ENCODE measurements at places on chromosomes 12 and 14.

DNA sequence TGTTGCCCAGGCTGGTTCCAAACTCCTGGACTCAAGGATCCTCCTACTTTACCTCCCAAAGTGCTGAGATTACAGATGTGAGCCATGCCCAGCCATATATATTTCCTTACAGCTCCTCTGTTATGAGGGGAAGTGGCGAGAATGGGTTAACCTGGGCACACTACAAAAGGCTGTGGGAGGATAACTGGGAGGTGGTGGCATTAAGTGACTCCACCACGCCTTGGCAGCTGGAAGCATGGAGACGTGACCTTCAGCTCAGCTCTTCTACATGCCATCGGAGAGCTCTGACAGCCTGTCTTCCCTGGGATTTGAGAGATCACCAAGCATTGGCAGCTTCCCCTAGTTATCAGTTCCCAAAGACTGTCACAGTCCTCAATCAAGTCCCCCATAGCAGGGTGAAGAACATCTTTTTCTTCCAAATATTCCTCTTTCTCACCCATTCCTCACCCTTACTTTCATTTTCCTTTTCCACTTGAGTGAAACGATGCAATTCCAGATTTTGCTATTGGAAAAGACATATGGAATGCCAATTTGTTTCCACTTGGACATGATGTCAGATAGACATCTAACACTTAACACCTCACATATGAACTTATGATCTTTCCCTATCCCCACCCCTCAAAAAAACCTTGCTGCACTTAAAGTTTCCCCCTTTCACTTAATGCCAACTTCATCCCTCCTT is 48.5 kb downstream of the PHLDA1 start:
- DNase-seq = no peak

GRCh38 chr14:59377491-59377890 is 87.7 kb downstream of the GPR135 start:
- no peak for DNase-seq

- DNase-seq = no peak
Observed at GRCh38 chr14:24207104-24207551, 1.6 kb downstream of the TSSK4 start.

- DNase-seq = no peak
Observed at GRCh38 chr12:52689936-52690335, 9.7 kb upstream of the KRT1 start.

GRCh38 chr12:88419794-88420193 is 160.5 kb downstream of the KITLG start:
- DNase-seq = no peak

GRCh38 chr12:27291862-27292261 is 40.8 kb upstream of the BMAL2 start:
- no peak for DNase-seq

- DNase-seq = no peak
Observed at GRCh38 chr14:43204816-43205215, 1302.3 kb downstream of the FSCB start.

GRCh38 chr14:68926236-68926635 is 52.9 kb downstream of the ACTN1 start:
- DNase-seq = no peak

DNA sequence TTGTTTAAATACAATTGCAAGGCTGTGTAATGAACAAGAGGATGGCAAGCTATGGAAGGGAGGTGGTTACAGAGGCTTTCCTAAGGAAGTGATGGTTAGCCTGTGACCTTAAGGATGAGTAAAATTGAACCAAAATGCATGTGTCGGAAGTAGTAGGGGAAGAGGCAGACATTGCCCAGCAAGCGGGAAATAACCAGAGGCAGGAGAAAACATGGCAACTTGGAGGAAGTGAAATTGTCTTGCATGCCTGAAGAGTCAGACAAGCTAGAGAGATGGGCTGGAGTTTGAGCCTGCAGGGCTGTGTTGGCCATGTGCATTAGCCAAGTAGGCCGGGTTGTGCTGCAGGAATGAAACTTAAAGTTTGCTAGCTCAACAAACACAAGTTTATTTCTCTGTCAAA is 96.2 kb downstream of the BTG1 start:
- no peak for DNase-seq

DNA sequence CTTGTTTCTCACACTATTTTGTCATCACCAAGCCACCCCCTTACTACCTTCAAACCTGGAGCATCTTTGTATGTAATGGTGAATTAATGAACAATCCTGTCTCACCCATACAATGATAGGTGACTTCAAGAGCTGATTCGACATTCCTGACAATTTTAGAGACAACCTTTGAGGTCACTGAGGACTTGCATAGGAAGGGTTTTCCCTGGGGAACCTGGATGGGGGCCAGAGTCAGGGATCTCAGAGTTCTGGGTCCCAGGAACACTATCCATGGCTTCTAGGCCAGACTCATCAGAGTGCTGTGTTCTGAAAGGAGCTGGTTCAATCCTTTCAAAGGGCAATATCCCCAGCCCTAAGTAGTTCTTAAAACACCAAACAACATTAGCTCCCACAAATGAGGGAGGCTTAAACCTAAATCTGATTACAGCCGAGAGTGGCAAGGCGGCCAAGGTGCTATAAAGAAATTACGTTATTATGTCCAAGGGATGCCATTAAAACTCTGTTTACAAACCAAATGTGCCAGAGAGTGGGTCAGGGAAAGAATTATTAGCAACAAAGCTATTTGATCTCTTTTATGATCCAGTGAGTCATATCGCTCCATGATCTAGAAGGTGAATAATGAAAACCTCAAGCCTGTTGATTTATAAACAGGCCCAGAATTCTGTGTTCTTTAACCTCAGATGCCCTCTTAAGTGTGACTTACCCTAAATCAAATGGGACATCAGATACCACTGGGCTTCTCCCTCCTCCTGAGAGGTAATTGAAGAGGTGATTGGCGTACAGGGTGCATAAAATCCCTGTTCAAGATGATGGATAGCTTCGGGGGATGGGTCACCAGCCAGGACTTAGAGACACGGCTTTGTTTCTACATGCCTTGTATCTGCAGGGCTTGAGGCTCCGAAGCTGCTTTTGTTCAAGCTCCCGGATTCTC is 230.2 kb upstream of the TBX3 start:
- no peak for DNase-seq

DNA sequence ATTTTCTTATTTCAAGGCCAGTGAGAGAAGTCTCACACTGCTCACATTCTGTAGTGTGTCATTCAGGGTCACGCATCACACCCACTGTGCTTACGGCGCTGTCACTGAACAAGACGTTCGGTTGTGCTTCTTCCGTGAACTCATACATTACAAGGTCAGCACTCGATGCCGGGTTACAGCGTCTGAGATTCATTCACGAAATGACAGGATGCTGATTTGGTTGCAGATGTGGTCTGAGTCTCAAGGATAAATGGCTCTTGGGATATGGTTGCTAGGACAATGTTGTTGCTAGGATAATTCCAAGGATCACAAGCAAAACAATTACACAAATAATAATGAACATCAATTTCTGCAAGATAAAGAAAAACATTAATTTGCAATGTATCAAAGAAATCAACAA is 47.4 kb downstream of the STX2 start:
- DNase-seq = no peak

- DNase-seq = no peak
Observed at GRCh38 chr12:40055228-40055579, 50.7 kb downstream of the SLC2A13 start.

DNA sequence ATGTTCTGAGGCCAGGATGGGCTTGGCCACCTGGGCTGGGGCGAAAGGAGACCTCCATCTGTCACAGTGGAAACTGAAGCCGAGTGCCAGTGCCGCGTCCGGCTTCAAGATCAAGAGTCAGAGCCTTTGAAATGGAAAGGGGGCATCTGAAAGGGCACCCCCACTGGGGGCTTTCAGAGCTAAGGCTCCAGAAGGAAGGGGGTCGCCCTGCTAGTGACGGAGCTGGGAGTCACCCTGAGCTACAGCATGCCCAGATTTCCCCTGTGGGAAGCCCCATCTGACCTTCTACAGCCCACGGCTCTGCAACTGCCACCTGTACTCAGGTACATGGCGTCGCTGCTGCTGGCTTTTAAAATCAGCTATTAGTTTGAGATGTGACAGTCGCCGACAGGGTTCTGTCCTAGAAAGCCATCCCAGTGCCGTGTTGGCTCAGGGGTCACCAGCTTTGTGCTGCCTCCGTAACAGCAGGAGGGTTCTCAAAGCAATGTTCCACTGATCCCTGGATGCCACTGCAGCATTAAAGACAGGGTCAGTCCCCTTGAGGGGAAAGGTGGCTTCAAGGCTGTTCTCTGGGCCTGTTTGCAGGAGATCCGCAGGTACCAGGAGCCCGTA is 31.5 kb downstream of the CCNK start:
- no peak for DNase-seq

DNA sequence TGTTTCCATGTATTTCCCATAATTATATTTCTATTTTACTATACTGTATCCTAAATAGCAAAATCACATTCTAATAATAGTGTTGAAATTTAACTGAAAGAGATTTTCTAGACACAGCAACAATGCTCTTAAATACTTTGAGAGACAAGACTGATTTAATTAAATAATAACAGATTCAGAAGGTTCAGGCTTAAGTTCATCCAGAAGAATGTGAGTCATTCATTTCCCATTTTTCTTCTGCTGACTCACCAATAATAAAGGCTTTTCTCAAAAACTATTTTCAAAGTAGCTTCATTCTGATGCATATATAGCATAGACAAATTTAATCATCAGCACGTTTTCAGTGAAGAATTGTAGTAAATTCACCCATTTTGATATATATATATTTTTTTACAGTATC is 481.4 kb downstream of the MDGA2 start:
- DNase-seq = no peak

GRCh38 chr12:122185079-122185478 is 2.2 kb downstream of the LRRC43 start:
- DNase-seq = no peak

- DNase-seq = no peak
Observed at GRCh38 chr12:81859521-81859920, 100.4 kb upstream of the PPFIA2 start.

DNA sequence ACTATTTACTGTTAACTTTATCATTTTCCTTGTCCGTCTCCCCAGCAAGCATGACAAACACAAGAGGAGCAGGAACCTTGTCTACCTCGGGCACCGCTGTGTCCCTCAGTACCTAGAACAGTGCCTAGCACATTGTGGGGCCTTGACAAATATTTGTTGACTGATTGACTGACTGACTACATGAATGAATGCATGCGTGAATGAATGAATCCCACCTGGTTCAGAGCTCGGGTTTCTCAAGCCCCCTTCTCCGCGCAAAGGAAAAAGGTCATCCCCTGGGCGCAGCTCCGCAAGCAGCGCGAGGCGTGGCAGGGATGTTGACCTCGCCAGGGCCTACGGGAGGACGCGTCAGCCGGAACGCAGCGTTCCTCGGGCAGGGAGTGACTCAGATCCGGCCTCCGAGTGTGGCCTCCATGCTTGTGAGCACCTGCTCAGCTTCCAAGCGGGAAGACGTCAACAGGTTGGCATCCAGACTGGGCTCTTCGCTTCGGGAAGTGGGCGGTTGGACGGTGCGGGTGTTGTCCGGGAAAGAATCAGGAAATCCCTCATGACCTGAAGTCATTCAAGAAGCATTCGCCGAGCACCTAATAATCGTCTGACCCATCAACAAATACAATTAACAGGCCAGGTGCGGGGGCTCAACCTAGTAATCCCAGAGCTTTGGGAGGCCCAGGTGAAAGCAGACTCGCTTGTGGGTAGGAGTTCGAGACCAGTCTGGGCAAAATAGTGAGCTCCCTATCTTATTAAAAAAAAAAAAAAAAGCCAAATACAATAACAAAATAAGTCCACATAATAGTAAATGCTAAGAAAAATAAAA is 13.9 kb upstream of the UBC start:
- DNase-seq = no peak

GRCh38 chr12:17134315-17134714 is 528.4 kb upstream of the LMO3 start:
- DNase-seq = no peak

DNA sequence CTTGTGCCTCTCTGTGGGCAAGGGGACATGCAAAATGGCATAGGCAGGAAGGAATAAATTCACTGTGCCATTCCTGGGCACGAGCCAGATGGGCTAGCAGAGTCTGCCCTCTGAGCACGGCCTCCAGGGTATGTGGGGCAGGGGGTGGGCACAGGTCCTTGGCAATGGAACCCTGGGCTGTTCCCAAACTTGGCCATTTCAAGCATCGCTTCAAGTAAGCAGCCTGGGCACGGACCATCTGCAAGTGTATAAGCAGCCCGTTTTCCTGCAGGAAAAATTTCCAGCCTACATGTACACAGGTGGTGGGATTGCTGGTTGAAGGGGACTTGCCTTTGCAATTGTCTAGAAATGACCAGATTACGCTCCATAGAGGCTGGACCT is 40.3 kb downstream of the CCDC85C start:
- DNase-seq = no peak

DNA sequence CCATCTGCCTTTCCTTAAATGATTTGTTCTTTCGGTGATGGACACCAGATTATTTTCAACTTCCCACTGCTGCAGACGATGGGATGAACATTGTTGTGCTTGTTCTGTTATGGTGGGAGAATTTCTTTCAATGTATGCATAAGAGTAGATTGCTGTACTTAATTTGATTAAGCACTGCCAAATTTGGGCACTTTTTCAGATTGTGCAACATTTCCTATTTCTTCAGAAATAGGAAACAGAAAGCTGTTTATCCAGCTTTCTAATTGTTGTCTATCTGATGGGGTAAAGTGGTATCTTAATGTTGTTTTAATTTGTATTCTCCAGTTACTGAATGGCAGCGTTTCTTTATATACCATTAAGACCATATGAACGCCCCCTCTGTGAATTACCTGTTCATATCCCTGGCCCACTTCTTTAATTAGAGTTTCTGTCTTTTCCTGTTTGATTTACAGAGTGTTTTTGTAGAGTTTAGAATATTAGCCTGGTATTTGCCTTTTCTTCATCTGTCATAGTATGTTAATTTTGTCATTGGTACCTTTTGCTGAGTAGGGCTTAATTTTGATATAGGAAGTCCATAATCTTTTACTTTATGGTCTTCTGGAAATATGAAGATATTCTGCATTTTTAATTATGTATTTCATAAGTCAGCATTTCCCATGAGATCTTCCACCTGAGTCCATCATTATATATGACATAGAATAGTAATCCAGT is 59.6 kb downstream of the DIP2B start:
- DNase-seq = no peak

DNA sequence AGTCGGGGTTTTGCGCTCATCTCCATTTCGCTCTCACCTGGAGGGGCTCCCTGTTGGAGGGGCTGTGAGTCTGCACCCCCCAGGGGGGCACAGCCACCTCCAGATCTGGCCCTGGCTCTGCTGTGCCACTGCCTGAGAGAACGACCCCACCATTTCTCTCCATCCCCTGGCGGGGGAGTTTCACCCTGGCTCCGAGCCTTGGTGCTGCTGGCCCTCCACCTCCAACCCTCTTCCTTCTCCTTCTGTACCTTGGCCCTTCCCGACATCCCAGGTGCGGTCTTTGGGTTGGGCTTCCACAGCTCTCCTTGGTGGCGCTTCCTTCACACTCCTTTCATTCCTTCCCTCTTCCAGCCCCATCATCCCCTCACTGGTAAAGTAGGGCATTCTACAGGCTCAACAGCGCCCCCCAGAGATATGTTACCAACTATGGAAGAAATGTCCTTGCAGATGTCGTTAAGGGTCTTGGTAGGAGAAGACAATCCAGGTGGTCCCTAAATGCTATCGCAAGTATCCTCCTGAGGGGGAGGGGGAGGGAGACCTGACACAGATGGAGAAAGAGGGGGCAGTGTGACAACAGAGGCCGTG is 16.3 kb downstream of the SERPINA1 start:
- no peak for DNase-seq

- peak; percentile 41 for DNase-seq
Observed at GRCh38 chr12:56581418-56582145, 48.5 kb downstream of the BAZ2A start.

Measured in naive thymus-derived CD8-positive, alpha-beta T cell (primary cell).